Esophagus squamous epithelium (tissue), 5 donors: ENCODE measurements at places on chromosomes 3 and 15.

DNA sequence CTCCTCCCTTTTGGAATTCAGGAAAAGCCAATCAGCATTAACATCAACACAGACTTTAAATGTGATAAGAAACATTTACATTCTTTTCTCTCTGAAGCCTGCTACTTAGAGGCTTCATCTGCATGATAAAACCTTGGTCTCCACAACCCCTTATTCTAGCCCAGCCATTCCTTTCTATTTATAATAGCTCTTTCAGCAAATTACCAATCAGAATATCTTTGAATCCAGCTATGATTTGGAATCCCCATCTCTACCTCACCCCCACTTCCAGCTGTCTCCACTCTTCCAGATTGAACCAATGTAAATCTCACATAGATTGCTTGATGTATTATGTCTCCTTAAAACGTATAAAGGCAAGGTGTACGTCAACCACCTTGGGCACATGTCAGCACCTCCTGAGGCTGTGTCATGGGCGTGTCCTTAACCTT is 139.7 kb downstream of the TUSC7 start:
- DNase-seq = no peak

- DNase-seq = no peak
Observed at GRCh38 chr3:14436954-14437281, 34.5 kb downstream of the SLC6A6 start.

DNA sequence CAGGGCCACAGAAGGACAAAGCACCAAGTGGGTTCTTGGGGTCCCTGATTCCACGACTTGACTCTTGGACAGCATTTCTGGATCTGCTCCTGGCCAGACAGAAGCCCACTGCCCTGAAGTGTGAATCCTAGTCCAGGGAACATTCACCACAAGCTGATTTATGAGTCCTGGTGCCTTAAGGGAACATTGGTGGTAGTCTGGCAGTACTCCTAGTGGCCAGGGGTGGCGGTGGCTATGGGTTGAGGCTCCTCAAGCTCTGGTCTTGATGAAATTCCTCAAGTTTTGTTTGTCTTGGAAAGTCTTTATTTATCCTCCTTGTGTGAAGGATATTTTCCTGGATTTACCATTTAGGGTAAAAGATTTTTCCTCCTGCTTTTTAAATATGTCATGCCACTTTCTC is 307.5 kb downstream of the PYDC2 start:
- DNase-seq = no peak

- no peak for DNase-seq
Observed at GRCh38 chr3:143627336-143627735, 220.9 kb downstream of the SLC9A9 start.

GRCh38 chr3:151476344-151477018 is 15.6 kb upstream of the IGSF10 start:
- DNase-seq = no peak
